Heart right ventricle (tissue), 16 donors: ENCODE measurements at places on chromosomes 7 and 10. TPM values are rescaled to one million over a fixed set of nuclear protein-coding genes. Genes with fewer than 3 reads are reported as not detected.

Gene INHBA
- polyA plus RNA-seq: 0.41 TPM

Gene ACTR3C
- polyA plus RNA-seq: 3.5 TPM

Gene GIMAP6
- 24.3 TPM for polyA plus RNA-seq

Gene TMEM236
- polyA plus RNA-seq: 0.37 TPM
